Skin of body (tissue), 3 donors: ENCODE measurements at places on chromosomes 7 and 10. TPM values are rescaled to one million over a fixed set of nuclear protein-coding genes. Genes with fewer than 3 reads are reported as not detected.

CALML5 gene
- total RNA-seq = 133 TPM

SPDYE6 gene
- not detected for total RNA-seq

INTS15 gene
- 16.2 TPM for total RNA-seq

FFAR4 gene
- total RNA-seq = 1.6 TPM

EPHB6 gene
- total RNA-seq = 34.7 TPM

CPXM2 gene
- 4.9 TPM for total RNA-seq

CHAT gene
- not detected for total RNA-seq

PAOX gene
- 3.6 TPM for total RNA-seq

LRRD1 gene
- total RNA-seq = 0.30 TPM

TUBB8 gene
- total RNA-seq = not detected

ZNF212 gene
- 6.6 TPM for total RNA-seq

SYT15 gene
- 0.79 TPM for total RNA-seq

SAP25 gene
- 0.39 TPM for total RNA-seq

THSD7A gene
- total RNA-seq = 6.9 TPM

FMC1 gene
- total RNA-seq = 7.9 TPM

UFSP1 gene
- 1.2 TPM for total RNA-seq

STEAP4 gene
- 10.1 TPM for total RNA-seq

IFIT1B gene
- total RNA-seq = 4.9 TPM

ELN gene
- total RNA-seq = 321 TPM

VWA2 gene
- total RNA-seq = 19.5 TPM

VAX1 gene
- total RNA-seq = not detected

SYNPO2L gene
- 2.8 TPM for total RNA-seq

ZNF117 gene
- total RNA-seq = 72.7 TPM

FOXL3 gene
- not detected for total RNA-seq

CTAGE4 gene
- total RNA-seq = 9.1 TPM

CDHR1 gene
- 1.7 TPM for total RNA-seq

GIMAP7 gene
- 5.7 TPM for total RNA-seq

MYL7 gene
- 2.0 TPM for total RNA-seq
